ENCODE measurements at places on chromosomes 6 and 20. TPM values are rescaled to one million over a fixed set of nuclear protein-coding genes. Genes with fewer than 3 reads are reported as not detected.
A peak's percentile ranks its signal among the peaks of the same experiment; 100 is the strongest.

The SPEF1 gene
- 0.29 TPM for polyA plus RNA-seq

The TRIM40 gene
- not detected for polyA plus RNA-seq

The IRF4 gene
- 0.04 TPM for polyA plus RNA-seq

The MYBL2 gene
- 0.17 TPM for polyA plus RNA-seq

- no peak for DNase-seq
These were observed 528.3 kb downstream of the CD83 start for GRCh38 chr6:14645841-14646240.

GRCh38 chr20:635893-636338 is 17.1 kb downstream of the SRXN1 start:
- DNase-seq: no peak

DNA sequence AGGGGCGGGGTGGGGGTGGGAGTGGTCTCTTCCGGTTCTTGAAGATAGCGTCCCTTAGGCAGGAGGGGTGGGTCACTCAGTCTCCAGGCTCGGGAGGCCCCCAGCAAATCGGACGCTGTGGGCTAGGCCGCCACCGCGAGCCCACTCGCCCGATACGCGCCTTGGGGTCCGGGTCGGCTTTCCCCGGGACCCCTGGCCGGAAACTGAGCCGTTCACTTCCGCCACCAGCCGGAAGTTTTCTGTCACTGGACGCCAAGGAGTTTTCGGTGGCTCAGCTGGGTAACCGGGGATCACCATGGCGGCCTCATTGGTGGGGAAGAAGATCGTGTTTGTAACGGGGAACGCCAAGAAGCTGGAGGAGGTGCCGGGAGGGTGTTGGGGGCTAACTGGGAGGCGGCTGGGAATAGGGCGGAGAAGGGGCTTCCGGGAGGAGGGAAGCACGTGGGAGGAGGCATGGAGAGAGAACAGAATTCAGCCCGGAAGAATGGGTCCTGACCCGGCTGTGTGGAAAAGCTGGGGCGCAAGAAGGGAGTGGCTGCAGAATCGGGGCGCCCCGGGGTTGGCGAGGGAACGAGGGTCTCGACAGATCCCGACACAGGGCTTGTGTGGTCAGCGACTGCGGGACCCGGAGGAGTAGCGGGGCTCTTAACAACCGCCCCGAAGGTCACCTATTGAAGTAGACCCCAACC is at the start of gene ITPA:
TSS of gene ITPA (plus strand) at position 242 of the 689 bp plus-strand sequence. CDS start at position 296, 54 bp downstream.
- DNase-seq: peak; percentile 57

- no peak for DNase-seq
These were observed 23.2 kb upstream of the LMBRD1 start for GRCh38 chr6:69820018-69820417.

DNA sequence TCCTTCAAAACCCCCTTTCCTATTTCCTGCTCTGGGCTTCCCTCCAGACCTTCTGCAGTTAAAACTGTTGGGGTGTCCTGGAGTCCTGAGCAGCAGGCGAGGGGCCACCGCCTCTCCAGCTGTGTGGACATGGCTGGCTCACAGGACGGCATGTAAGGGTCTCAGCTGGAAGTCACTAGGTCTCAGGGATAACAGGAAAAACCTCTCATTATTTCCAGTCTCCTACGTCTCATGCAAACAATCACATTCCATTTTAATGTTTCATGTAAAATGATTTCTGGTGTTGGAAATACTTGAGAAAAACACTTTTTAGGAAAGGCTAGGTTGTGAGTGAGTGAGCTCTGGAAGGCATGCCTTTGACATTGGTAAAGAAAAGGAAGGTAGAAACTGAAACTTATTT is 158.7 kb downstream of the SCML4 start:
- no peak for DNase-seq

- DNase-seq: no peak
These were observed 429.0 kb downstream of the BMP2 start for GRCh38 chr20:7196481-7196880.

DNA sequence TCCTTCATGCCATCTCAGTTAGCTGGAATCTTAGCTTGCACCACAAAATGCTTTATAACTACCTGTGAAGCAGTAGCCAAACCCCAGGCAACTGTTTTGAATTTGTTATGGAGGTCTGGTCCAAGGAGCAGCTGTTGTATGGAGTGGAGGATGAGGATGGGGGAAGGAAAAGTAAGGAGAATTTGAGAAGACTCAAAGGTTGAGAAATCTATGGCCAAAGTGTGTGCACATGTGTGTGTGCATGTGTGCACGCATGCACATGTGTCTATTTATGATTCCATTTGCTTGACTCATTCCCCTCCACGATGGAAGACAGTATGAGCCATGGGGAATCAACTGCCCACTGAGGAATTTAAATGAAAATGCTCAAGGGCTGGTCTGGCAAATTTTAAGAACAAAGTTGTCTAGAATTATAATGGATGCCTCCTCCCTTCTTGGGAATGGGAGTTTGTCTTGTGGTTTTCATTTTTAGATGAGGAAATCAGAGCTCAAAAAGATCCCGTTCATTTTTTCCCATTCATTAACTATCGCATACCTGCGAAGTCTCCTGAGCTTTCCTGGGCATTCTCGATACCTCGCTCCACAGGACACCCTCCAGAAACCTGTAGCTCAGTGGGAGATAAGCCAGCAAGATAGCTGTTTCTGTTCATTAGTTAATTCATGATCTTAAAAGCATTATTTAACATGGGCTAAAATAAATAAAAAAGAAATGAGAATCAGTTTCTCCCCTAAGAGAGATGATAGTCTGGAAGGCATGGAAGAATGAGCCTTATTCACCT is 152.3 kb upstream of the NEDD9 start:
- no peak for DNase-seq

DNA sequence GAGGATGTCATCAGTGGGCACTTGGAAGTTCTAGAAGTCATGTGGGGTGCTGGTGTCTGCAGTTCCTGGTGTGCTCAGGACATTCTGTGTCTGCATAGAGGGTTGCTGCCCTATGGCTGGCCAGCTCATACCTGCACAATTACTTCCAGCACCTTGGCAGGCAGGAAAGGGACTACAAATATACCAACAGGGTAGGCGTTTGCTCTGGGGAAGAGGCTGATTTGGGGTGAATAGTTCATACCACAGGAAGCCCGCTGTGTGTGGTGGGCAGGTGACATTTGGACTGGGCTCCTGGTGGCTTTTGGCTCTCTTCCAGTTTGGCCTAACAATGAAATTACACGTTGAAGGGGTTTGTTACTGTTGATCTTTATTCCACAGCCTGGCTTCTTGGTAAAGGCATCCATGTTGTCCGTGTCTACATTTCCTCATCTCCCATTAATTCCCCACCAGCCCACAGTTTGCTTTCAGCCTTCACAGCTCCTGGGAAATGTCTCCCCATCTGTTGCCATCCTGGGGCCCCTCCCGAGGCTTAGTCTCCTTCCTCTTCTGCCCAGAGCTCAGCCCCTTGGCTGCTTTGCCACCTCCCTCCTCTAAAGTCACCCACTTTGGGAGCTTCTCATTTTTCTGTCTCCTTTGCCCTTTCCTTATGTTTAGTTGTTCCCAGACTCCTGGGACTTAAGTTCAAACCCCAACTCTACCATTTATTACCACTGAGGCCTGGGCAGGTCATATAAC is 88.1 kb downstream of the RSPH3 start:
- no peak for DNase-seq

- no peak for DNase-seq
These were observed 911.6 kb downstream of the TFAP2A start for GRCh38 chr6:9503111-9503761.

GRCh38 chr6:87949194-87949593 is 98.4 kb upstream of the SPACA1 start:
- no peak for DNase-seq

GRCh38 chr20:32957459-32957858 is 46.8 kb downstream of the SUN5 start:
- no peak for DNase-seq

DNA sequence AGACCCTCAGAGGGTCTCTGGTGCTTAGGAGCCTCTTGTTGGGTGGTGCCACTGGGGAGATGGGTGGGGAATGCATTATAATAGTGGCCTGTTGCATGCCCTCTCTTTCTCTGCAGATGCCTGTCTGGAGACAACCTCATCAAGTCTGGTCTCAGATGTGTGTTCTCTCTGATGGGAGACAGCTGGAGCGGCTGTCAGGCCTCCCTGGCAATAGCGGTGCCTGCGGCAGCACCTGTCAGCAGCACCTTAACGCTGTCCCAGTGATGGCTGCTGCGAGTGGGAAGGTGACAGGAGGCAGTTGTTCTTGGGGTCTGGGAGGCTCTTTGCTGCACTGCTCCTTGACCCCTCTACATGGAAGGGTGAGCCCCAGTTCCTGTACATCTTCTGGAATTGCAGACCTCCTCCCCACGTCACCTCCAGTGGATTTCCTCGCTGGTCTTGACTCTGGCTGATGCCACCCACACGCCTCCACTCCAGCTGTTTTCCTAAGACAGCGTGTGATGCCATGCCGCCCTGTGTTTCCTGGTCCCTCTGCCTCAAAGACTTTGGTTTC is 63.3 kb upstream of the BLCAP start:
- DNase-seq: no peak

- DNase-seq: no peak
These were observed 2.0 kb downstream of the TBX18 start for GRCh38 chr6:84762220-84763002.

DNA sequence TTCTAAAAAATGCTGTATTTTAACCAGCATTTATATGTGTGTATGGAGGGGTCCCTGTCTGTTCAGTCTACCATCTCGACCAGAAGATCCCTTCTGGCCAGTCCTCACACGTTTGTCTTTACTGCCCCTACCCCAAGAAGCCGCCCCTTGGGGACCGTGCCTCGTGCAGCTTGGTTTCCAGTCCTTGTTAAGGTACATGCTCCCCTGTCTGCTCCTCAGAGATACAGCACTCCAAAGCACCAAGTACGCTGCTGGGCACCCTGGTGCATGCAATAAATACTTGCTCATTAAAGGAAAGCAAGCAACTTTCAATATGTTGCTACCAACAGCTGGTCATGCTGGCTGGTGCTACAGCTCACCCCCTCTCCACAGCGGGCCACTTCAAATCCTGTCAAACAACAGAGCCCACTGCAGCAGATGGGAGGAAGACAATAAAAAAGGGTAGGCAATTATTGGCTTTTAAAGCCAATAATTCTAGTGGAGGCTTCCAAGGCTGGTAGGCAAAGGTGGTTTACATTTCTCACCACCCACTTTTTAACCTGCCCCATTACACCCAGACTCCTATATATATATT is 61.6 kb downstream of the PSMG4 start:
- no peak for DNase-seq

All from heart right ventricle (tissue), 16 donors.